ENCODE measurements at places on chromosomes 12 and 14. TPM values are rescaled to one million over a fixed set of nuclear protein-coding genes. Genes with fewer than 3 reads are reported as not detected.

C14orf132 gene
- polyA plus RNA-seq = 25.7 TPM

SLCO1B1 gene
- not detected for polyA plus RNA-seq

CDH24 gene
- polyA plus RNA-seq = 1.5 TPM

KLRK1 gene
- polyA plus RNA-seq = not detected

AQP6 gene
- not detected for polyA plus RNA-seq

- DNase-seq = peak; percentile 26
These were observed 892 bp downstream of the TCHP start for GRCh38 chr12:109900752-109901580.

DNA sequence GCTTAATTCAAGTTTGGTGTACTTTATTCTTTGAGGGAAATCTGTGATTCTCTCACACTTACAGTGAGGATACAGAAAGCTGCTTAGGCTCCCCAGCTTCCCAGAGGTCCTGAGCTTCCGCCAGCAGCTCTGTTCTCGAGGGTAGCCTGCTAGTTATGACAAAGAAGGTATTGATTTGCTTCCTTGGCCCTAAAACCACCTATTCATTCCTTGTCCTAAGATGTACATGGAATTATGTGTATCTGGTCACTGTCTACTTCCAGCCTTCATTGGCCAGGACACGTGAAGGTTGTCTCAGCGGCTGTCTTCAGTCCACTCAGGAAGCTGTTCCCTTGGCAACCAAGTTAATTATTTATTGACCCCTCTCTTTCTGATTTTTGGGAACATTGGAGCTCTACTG, 55.7 kb downstream of the GALNT8 start:
- no peak for DNase-seq

GRCh38 chr12:91922139-91922538, 223.5 kb downstream of the BTG1 start:
- no peak for DNase-seq

DNA sequence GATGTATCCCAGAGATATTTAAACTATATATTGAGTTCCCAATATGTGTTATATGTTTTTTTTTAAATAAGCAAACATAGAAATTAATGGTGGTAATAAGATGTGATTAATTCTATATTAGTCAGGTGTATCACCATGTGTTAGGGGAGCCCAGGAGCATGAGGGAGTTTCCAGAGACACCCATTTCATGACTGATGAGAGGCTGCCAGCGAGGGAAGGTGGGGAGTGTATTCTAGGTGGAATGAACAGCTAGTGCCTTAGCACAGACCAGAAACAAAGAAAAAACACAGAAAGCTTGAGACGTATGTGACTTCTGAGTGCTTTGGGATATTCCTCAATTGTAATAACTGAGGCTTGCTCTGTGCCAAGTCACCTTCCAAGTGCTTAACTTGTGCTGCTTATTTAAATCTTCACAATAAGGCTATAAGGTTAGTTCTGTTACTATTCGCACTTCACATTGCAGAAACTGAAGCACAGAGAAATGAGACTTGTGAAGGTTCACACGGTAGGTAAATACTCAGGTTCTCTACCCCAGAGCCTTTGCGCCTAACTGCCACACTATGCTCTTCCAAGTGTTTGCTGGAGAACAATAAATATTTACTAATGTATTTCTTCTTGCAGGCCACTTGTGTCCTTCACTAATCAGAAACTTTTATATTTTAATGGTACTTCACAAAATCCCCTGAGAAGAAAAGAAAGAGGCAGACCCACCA, 17.9 kb upstream of the MGP start:
- no peak for DNase-seq

DNA sequence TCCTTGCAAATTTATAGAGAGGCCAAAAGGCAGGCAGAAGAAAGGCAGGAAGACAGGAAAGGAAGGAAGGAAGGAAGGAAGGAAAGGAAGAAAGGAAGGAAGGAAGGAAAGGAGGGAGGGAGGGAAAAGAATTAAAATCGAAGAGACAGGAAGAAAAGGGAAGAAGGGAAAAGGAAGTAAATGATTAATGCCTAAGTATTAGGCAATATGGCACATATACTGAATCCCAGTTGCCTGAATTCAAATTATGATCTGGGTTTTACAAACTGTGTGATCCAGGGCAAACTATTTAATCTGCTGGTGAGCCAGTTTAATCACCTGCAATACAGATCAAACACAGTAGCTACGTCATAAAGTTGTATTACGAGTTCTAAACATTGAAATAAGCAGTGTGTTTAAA, 983.6 kb downstream of the FLRT2 start:
- no peak for DNase-seq

DNA sequence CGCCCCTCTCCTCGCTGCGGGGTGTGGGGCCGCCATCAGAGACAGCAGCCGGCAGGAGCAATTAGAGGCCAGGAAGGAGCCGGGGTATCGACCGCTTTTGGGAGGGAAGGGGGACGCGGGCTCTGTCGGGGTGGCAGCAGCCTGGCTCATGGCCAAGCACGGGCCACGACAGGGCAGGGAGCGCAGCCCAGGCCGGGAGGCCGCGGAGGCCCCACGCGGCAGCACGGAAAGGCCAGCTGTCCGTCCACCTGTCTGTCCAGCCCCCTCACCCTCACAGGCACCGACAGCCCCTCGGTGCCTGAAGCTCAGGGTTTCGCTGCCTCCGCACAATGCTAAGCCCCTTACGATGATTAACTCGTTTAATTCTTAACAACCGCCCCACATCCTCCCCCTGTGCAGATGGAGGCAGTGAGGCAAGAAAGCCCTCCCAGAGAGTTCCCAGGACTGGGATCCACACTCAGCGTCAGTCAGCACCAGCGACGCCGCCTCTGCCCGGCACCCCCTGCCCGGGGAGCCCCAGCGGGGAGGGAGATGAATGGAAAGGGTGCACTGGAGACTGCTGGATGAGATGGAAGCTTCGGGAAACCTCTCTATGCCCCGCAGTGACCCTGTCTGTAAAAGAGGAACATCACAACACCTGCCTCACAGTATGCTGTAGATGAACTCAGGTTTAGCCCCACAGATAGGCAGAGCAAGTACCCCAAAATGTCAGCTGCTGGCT, 23.7 kb downstream of the NCOR2 start:
- peak; percentile 45 for DNase-seq

GRCh38 chr14:61673305-61673704, 22.0 kb upstream of the HIF1A start:
- no peak for DNase-seq

DNA sequence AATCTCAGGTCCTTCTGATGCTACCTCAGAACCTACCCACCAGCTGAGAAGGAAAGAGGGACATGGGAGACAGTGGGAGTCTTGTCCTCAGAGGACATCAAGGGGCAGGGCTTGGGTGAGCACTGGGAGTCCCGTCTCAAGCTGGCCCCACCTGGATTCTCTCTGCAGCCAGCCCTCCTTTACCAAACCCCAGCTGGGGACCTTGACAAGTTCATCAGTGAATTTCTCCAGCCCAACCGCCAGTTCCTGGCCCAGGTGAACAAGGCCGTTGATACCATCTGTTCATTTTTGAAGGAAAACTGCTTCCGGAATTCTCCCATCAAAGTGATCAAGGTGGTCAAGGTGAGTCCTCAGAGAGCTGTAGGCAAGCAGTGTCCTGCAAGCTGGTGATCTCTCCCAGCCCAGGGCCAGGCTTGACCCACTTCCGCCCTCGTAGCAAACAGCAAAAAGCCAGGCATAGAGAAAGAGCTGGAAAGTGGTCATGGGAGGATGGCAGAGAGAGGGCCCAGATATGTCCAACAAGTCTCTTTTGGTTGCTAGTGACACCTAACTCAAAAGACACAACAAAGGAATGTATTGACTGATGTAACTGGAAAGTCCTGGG, 14.2 kb upstream of the OAS2 start:
- no peak for DNase-seq

DNA sequence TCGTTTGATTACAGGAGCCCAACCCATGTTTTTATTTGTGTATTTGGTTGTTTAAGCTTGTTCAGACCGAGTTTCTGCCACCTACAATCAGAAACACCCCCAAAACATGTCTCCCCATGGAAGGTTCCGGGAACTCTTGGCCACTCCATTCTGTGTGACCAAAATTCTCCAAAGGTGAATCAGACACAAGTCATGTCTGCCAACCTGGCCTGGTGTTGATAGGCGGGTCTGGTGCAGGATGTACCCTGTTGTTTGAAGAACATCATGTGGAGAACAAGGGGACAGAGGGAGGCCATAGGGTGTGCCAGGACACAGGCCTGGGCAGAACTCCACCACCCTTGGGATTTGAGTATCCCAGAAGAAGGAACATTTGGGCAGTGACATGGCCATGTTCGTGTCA, 147.1 kb upstream of the MYL2 start:
- no peak for DNase-seq

DNA sequence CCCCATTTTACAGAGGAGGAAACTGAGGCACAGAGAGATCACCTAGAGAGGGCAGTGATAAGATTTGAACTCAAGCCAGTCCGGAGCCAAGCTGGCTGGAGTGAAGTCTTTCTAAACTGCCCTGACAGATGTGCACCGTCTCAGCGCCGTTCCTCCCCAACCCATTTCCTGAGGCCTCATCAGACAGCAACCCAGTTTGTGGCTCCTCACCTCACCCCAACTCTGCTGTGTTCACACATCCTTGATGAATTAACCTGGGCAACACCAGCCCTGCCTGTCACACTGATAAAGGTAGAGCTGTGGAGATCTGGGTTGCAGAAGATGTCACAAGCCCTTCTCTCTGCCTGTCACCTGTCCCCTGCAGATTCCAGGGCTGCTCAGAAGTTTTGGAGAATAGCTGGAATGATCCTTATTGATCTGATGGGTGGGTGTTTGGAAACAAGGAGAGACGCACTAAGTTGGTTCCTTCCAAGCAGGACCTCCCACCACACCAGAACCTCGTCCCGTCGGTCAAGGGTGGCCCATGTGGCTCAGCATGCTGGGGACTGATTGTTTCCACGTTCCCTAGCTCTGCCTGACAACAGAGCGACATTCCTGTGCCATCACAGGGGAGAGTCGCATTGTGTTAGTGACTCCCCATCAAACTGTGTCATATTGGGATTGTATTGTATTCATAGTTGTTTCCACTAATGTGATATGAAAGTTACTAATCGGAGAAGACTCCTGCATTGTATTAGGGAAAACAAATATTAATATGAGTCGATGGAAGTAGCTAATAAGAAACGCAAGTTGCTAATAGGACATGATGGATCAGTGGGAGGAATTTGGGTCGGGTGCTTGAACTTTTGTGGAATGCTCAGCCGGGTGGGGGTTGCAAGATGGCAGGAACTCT, 200.6 kb downstream of the PHETA1 start:
- no peak for DNase-seq

DNA sequence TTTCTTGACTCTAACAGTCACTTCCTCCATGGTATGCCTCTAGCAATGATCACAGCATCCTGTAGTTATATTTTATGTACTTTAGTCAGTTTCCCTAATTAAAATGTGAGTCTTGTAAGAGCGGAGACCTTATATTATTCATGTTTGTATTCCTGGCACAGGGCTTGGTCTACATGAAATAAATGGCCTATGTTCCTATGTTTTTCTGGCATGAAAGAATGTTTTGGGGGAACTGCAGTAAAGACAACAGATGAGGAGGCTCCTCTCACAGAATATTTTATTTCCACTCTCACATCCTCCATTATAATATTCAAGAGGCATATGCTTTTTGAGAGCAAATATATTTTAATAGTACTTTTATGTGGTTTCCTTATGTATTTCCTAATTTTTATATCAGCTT, 429.8 kb upstream of the PDE3A start:
- no peak for DNase-seq

- DNase-seq = no peak
These were observed 197.4 kb upstream of the DIO3 start for GRCh38 chr14:101363880-101364391.

GRCh38 chr12:30570211-30570890, 125.3 kb downstream of the IPO8 start:
- no peak for DNase-seq

- DNase-seq = no peak
These were observed 36.0 kb downstream of the SLC8A3 start for GRCh38 chr14:70152704-70153103.

DNA sequence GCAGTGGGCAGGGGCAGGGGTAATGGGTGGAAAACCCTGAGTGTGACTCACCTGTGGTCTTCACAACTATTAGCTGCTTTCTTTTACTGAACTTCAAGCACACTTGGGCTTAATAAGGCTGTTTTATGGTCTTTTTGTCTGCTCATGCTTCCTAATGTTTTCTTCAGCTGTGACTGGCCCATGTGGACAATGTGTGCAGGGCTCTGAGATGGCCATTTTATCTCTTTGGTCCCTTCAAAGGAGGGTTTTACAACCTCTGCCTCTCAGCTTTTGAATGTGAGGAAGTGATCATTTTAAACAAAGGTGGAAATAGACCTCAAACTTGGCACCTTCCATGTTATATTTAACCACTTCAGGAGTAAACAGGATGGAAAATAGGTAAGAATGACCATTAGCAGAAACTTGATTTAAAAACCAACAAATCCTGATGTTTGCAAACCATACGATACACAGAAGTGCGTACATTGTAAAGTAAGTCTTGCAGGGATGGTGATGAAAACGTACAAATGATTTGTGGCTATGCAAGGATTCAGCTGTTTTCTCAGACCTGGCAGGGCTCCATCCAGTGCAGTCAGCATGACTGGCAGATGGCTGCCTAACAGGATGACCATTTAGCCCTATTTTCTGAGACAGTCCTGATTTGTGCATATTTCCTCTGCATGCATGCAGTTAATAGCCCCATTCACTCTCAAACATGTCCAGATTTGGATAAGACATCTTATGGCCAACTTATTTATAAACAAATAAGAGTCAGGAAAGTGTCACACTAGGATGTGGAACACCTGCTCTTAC, 103.2 kb downstream of the SLC38A4 start:
- DNase-seq = peak; percentile 23

All from GM23248 (cell line).